ENCODE measurements at places on chromosomes 7 and 10. TPM values are rescaled to one million over a fixed set of nuclear protein-coding genes. Genes with fewer than 3 reads are reported as not detected.
A peak's percentile ranks its signal among the peaks of the same experiment; 100 is the strongest.

DNA sequence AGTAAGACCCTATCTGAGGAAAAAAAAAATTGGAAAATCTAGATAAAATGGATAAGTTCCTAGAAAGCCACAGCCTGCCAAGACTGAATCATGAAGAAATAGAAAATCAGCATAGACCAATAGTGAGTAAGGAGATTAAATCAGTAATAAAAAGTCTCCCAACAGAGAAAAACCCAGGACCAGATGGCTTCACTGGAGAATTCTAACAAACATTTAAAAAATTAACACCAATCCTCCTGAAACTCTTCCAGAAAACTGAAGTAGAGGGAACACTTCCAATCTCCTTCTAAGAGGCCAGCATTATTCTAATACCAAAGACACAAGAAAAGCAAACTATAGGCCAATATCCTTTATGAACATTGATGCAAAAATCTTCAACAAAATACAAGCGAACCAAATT, 8.8 kb upstream of the LIMK1 start:
- DNase-seq, result no peak

- no peak for DNase-seq
Observed at GRCh38 chr7:97013134-97013844, 7.9 kb downstream of the DLX6 start.

- DNase-seq, result no peak
Observed at GRCh38 chr10:106866244-106866845, 298.2 kb downstream of the SORCS1 start.

- DNase-seq, result no peak
Observed at GRCh38 chr10:123655751-123656150, 10.4 kb upstream of the GPR26 start.

- DNase-seq, result no peak
Observed at GRCh38 chr10:25261558-25261957, 86.8 kb downstream of the GPR158 start.

GRCh38 chr10:78893217-78893616, 175.5 kb upstream of the ZMIZ1 start:
- DNase-seq, result no peak

Gene FBXO24
- not detected for total RNA-seq

DNA sequence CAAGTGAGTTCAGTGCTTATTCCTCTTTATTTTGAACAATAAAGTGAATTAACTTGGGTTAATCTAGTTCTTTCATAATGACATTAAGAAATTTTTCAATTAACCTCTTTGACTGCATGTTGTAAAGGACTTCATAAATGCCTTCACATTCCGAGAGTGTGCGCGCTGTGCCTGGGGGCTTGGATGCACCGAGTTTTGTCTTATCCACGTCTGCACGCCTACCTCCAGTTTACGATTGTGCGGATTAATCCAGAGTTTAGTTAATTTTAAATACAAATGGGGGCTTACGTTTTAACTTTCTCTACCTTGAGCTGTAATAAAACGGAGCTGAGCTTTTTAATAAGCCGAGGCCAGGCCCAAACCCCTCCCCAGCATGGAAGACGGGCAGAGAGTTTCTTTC, 120.4 kb downstream of the EBF3 start:
- no peak for DNase-seq

Gene ZNF503
- total RNA-seq, result 2.0 TPM

DNA sequence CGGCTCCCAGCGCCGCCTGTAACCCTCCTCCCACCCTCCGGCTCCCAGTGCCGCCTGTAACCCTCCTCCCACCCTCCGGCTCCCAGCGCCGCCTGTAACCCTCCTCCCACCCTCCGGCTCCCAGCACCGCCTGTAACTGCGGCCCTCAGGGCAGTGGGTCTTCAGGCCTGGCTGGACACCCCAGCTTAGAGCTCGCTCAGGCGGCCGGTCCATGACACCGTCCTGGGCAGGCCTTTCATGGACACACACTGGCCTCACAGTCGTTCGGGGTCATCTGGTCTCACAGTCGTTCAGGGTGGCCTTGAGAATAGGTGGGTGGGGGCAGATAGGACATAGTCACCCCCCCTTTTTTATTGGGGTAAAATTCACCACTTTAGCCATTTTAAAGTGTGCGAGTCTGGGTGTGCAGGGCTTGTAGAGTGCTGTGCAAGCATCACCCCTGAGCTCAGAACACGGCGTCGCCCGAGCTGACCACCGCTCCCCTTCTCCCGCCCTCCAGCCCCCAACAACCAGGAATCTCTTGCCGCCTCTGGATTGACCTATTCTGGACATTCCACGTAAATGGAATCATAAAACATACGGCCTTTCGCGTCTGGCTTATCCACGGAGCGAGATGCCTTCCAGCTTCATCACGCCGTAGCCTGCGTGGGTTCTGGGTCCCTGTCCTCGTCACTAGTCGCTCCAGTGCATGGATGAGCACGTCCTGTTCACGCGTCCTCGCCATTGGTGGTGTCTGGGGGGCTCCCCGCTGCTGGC, 41.1 kb upstream of the CFAP46 start:
- DNase-seq, result no peak

Gene SLC26A4
- 0.03 TPM for total RNA-seq

Gene NDUFB8
- 251 TPM for total RNA-seq

GRCh38 chr10:104339469-104340110, 1.3 kb upstream of the ITPRIP start:
- DNase-seq, result no peak

Gene CEP41
- total RNA-seq, result not detected

- no peak for DNase-seq
Observed at GRCh38 chr10:71600849-71601248, 118.7 kb downstream of the C10orf105 start.

DNA sequence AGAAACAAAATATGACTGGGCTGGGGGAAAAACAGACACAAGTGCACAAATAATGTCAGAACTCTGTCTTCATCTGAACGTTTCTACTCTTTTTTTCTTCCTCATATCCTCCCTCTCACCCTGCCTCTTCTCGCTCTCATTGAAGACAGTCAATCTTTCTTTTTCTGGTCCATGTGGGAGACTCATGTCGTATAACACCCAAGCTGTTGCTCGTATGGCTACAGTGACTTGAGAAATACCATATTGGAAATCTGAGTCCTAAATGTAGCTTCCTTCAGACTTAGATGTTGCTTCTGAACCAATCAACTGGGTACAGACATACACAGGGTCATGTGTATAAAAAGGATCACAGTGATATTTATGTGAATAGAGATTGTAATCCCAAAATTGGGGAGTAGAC, 579.8 kb upstream of the CELF2 start:
- no peak for DNase-seq

GRCh38 chr7:102992509-102992937, 79.7 kb downstream of the LRRC17 start:
- DNase-seq, result no peak

- DNase-seq, result no peak
Observed at GRCh38 chr7:140697447-140698143, 1.1 kb downstream of the NDUFB2 start.

- no peak for DNase-seq
Observed at GRCh38 chr7:64308016-64308270, 5.8 kb upstream of the ZNF736 start.

DNA sequence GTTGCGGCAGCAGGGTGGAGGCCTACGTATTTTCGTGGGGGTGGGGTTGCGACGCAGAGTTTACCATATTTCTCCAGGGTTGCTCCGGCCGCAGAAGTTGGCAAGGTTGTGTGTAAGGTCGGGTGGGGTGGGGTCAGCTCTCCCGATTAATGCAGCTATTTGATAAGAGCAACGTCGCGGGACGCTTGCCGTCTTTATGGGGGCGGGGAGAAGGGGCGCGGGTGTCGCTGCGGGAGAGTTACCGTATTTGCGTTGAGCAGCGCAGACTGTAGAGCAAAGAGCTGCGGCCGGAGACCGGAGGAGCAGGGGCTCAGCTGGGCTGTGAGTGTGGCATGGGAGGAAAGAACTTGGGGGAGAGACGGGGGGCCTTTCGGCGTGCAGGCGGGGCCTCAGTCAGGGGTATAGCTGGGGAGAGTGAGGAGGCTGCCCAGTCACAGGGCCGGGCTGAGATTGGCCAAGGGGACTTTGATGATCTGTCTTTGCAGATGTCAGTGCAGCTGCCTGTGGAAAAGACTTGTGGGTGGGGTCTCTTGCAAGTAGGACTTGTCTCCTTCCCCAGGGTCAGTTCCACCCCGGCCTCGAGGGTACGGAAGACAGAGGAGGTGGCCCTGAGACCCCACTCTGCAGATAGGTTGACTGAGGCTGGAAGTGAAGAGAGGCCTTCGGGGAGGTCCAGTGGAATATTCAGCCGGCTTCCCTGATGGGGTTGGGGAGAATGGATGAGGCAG, 26.6 kb downstream of the ZNF775 start:
- DNase-seq, result no peak

DNA sequence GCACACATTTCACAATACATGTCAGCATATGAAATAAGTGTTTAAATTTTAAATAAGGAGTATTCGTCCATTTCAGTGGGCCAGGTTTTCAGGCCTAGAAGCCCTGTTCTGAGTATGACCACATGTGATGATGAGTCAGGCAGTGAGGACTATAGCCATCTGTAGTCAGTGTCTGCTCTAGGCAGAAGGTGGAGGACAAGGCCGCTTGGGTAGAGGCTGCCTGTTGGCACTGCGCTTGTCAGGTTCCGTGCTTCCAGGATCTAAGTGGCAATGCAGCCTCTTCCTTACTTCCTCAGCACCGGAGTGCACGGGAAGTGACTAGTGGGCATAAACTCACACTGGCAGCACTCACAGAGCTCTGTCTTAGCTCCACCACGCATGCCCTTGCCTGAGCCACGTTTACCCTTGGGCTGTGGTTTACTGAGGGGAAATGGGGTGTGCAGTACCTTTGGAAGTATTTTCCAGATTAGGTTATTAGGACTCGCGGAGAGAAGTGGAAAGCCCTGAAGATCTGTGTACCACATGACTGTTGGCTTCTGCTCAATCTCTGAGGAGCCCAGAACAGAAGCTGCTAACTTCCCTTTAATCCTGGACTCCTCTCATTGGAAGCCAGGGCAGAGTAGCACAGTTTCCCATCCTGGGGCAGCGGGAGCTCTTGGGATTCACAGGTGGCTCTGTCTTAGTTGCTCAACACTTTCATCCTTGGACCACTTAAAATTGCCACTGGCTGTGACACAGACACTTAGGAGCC, 87.5 kb upstream of the GJD4 start:
- DNase-seq, result peak; percentile 74

DNA sequence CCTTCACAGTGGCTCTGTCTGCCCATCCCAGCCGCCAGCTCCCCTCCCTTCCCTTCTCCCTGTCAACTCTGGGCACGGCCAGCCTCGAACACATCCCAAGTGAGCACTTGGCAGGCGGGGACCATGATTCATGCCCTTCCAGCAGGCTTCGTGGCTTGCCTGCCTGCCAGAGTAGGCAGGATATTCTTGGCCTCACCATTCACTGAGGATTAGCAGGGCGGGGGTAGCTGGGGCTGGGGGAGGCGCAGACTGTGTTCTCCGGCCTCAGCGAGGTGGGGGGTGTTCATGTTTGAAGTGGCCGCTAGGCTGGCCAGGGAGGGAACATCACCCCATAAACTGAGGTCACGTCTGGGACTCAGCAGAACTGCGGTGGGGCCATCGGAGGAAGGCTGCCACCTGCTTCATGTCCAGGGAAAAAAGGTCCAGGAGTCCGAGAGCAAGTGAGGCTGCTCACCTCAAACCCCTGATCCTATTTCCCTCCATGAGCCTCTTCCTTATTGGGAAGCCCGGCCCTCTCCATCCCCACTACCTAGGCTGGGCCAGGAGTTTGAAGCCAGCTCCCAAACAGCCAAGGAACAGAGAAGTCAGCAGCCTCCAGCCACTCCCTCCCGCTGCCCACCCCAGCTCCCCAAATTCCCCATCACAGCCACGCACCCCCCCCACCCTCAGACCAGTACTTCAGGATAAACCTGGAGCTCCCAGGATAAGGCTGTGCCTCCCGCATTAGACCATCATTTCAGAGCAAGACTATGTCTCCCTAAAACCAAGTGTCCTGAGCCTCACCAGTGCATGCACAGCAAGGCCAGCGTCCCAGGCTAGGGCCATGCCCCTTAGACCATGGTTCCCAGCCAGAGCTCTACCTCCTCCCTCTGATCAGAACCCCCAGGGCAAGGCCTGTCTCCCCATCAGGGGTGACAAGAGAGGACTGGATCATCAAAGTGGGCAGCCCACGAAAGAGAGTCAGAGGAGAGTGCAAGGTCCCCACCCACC, 42.8 kb upstream of the RABGEF1 start:
- peak; percentile 28 for DNase-seq

GRCh38 chr10:124168991-124169802, 75.8 kb upstream of the CHST15 start:
- no peak for DNase-seq

Gene DGKI
- 0.06 TPM for total RNA-seq

DNA sequence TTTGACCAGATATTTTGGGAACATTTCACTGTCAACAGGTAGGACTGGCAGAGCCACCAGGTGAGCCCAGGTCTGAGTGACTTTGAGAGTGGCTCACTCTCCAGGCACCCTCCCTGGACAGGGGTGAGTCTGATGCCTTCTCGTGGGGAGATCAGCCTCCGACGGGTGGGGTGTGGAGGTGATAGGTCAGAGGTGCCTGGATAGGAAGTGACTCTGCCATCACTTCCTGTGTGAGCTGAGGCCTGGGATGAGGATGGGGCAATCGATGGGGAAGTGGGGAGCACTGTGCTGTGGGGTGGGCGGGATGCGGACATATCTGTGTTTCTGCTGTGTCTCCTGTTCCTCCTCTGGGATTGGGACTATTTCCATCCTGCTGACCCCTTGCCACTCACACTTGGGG, 34.6 kb downstream of the IFT22 start:
- no peak for DNase-seq

DNA sequence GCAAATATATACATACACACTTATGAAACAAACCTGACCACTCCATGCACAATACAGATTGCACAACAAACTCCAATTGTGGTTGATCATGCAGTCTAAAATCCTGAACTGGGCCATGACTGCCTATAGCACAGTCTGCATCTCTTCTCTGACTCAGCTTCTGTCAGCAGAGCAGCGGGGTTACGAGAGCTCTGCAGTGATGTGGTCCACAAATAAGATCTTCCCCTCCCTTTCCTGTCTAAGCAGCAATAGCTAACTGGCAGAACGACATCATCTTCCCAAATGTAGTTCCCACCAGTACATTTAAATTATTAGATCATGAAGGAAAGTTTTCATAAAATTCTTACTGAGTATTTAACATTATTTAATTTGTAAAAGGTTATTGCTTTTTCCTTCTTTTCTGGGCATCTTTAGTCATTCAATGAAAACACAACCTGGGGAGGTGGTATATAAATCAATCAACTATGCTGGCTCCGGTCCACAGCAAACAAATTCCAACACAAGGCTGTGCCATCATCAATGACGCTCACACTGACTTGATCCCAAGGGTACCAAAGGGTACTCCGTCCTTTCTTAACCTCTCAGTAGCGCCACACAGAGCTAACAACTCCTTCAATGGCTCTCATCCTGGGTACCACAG, 17.1 kb downstream of the ARHGAP21 start:
- DNase-seq, result peak; percentile 78

GRCh38 chr7:134888141-134888740, 98.1 kb upstream of the AGBL3 start:
- no peak for DNase-seq

DNA sequence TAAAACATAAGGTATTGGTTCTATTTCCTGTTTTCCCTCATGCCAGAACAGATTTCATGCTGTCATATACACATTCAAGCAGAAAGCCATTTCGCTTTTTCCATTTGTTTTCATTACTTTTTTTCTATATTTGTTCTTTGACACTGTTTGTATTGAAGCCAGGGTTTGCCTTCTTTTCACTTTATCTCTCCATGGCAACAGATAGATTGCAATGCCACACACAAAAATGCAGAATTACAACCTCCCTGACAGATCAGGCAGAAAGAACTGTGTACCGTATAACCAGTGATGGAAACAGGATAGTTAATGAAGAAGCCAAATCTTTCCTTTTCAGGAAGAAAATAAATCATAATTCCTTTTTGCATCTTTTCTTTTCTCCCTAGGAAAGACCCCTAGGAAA, 103.0 kb upstream of the PCGF5 start:
- DNase-seq, result no peak

Gene CALCR
- not detected for total RNA-seq

Gene GIMAP4
- total RNA-seq, result not detected
